Right ventricle myocardium superior (tissue), 1 donor: ENCODE measurements at places on chromosomes 1 and 21.
A peak's percentile ranks its signal among the peaks of the same experiment; 100 is the strongest.

- DNase-seq, result no peak
Measured at GRCh38 chr1:22133247-22133930, 9.5 kb downstream of the WNT4 start.

- no peak for DNase-seq
Measured at GRCh38 chr1:160993544-160994193, 27.3 kb downstream of the F11R start.

DNA sequence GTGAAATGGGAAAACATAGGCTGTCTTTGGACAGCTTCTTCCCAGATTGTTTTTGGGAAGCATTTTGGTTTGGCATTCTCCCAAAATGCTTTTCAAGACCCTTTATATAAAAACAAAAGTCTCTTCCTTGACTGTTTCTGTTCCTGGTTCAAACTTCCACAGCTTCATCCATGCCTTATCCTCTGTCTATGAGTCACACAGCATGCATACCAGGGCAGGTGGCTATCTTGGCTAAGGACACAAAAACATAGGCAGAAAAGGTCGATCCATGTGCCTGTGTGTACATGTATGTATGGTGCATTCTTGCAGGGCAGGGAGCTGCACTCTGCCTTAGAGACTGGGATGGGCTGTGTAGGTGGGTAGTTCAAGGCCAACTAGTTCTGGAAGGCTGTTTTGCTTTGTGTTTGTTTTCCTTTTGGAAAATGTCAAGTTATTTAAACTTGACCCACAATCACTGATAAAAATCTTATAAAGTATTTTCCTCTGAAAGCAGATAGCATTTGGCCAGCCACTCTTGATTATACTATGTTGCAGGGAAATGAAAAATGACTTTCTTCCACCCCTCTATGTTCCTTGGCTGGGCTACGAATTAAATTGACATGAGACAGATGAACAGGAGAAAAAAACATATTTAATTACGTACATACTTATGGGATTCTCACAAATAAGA is 437.0 kb downstream of the SIPA1L2 start:
- no peak for DNase-seq

DNA sequence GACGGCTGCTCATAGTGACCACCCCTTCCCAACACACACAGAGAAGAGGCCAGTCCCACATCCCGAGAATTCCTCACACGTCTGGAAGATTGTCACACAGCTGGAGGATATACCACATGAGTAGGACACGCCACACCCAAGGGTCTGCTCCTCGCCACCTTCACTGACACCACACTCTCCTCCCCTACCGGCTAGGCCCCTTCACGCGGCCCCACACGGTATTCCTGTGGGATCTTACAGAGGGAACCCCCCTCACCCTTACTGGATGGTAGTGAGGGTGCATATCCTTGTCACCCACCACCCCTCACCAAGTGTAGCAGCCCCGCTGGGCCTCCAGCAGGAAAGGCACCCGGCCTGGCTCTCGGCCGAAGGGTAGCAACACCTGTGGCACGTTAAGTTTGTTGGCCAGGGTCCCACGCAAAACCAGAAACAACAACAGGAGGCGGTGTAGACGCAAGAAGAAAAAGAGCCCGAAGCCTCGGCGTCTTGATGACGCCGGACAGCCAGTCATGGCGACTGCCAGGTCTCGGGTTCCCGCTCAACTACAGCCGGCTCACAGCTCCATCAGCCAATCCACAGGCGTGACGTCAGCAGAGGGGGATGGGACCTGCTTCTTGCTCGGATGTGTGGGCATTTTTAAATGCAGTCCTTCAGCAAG is at the start of gene NUP210L:
NUP210L (minus strand) TSS at position 540 of the 658 bp plus-strand sequence.
- DNase-seq, result peak; percentile 95

- peak; percentile 78 for DNase-seq
Measured at GRCh38 chr1:111605576-111605975, 14.0 kb upstream of the RAP1A start.

- DNase-seq, result no peak
Measured at GRCh38 chr1:95308276-95309030, 74.4 kb downstream of the RWDD3 start.

GRCh38 chr1:24673341-24673740 is 30.2 kb downstream of the SRRM1 start:
- DNase-seq, result no peak

DNA sequence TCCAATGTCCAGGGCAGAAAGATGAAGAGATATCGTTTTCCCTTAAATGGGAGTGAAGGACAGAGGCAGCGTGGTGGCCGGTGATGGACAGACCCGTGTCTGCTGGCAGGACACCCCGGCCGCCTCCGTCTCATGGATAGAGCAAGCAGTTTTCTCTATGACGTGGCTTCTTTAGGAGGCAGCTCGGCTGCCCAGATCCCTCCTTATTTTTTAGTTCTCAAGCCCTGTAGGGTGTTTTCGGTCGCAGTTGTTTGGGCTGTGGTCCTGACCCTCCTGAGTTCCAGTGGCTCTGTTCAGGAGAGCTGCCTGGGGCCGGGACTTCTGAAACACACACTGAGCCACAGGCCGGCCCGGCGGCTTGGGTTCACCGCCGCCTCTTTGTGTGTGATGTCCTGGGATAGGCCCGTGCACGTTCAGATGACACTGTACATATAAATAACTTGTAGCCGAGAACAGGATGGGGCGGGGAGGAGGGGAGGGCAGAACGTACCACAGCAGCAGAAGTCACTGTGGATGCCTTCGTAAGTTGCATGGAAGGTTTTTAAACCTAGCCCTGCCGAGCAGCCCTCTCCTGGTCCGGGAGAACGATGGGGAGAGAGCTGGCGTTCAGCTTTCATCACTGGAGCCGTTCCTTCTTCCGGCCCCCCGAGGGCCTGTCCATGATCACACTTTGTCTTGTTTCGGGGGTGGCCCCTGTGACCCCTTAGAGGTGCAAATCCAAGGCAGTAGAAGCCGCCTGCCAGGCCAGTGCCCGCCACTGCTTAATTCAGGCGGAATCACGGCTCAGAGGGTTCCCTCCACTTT is 65.2 kb downstream of the SIK1 start:
- peak; percentile 76 for DNase-seq

GRCh38 chr1:117685936-117686806 is 80.3 kb downstream of the TENT5C start:
- DNase-seq, result no peak

- DNase-seq, result no peak
Measured at GRCh38 chr1:44237721-44238457, 24.6 kb downstream of the DMAP1 start.

GRCh38 chr1:58764294-58764978 is 19.4 kb downstream of the JUN start:
- no peak for DNase-seq

- no peak for DNase-seq
Measured at GRCh38 chr1:99992760-99993467, 23.1 kb downstream of the SLC35A3 start.

- DNase-seq, result no peak
Measured at GRCh38 chr1:230823931-230824381, 44.4 kb downstream of the C1orf198 start.

GRCh38 chr1:112636597-112637253 is 17.1 kb downstream of the CAPZA1 start:
- no peak for DNase-seq

DNA sequence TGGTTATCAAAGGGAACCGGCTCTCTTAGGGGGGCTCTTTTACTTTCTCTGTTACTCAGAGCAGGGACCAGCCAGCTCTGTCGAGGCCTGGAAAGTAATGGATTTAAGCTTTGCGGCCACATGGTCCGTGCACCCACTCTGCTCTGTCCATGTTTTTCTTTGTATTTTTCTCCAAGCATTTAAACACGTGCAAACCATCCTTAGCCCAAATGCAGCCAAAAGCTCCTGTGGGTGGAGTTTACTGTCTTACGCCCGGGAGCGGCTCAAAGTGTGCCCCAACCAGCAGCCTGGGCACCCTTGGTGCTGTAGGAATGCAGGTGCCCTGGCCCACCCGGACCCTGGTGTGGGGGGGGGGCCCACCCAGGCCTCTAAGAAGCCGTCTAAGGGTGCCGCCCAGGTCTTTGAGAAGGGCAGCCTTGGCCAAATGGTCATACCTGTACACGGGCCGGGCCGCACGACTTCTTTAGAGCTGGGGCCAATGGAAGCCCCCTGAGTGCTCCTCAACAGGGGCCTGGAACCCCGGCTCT is 29.2 kb upstream of the POFUT2 start:
- DNase-seq, result no peak

DNA sequence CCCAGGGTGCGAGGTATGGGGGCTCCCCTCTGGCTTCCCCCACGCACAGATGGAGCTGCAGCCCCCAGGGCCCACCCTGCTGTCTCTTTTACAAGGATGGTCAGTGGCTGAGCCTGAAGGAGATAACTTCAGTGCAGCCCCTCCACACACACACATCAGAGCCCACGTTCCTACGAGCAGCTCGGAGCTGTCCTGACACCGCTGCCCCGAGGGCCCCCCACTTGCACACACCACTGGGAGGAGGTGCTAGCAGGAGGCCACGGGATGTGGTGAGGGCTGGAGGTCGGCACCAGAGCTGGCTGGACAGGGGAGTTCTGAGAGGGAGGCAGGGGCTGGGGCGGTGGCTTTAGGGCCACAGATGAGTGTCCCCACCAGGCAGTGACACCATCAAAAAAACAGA is 53.9 kb downstream of the MORN1 start:
- no peak for DNase-seq

DNA sequence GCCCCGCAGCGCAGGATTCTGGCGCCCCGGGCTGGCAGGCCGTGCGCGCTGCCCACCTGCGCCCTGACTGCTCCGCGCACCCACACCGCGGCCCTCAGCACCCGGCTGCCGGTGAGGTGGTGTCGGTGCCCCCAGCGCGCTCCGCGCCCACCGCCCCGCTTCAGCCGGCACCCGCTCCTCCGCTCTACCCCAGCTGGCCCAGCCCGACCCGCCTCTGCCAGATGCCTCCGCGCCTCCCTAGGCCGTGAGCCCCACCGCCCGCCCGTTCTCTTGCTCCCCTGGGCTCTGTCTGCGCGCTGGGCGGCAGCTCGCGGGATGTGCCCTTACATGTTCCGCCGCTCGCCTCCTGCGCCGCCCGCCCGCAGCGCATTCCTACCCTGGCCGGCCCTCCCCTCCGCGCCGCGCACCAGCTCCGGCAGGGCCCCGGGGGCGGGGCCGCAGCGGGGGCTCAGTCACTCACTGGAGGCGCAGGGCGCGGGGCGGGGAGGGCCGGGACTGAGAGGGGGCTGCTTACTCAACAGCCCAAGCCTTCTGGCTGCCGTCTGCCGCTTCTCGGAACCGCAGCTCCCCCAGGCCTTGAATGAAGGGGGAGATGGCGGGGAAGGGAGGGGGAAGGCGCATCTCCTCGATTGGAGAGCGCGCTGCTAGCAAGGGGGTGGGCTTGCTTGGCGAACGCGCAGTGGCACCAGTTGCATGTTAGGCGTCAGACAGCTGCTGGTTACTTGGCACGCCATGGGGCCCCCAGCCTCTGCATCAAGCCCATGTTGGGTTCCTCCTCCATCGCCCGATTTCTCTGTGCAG is at the start of gene PHLDA3:
PHLDA3 (minus strand) TSS at position 345 of the 801 bp plus-strand sequence. CDS start 402 bp downstream, outside the sequence.
- peak; percentile 95 for DNase-seq

GRCh38 chr1:53631622-53632310 is 107.2 kb downstream of the GLIS1 start:
- DNase-seq, result no peak

DNA sequence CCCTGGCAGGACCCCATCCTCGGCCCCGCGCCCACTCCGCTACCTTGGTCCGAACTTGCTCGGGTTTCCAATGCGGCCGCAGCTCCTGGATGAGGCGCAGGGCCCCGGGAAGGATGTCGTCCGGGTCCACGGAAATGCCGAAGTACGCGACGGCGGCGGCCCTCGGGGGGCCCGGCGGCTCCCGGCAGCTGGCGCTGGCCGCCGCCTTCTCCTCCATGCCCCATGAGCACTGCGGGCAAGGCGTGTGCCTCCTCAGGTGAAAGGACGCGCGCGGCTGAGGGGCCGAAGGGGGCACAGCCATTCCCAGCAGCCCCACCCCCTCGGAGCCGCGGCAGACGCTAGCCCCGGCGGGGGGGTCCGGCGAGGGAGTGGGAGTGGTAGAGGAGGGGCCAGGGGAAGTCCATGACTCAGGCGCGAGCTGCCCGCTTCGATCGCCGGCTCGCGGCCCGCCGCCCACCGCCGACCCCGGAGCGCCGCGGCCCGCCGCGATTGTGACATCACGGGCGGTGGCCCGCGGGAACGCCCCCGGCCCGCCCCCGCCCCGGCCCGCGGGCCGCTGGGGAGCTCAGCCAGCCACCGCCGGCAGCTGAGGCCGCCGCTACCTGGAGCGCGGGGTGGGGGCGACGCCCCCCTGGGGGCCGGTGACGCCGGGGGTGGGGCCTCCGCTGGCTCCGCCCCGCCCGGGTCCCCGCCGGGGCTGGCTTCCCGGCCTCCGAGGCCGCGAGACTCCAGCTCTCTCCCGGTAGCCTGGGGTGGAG is at the start of gene ETNK2:
ETNK2 (minus strand) TSS at position 493 of the 758 bp plus-strand sequence; CDS start at position 301, 192 bp downstream.
- DNase-seq, result peak; percentile 65

DNA sequence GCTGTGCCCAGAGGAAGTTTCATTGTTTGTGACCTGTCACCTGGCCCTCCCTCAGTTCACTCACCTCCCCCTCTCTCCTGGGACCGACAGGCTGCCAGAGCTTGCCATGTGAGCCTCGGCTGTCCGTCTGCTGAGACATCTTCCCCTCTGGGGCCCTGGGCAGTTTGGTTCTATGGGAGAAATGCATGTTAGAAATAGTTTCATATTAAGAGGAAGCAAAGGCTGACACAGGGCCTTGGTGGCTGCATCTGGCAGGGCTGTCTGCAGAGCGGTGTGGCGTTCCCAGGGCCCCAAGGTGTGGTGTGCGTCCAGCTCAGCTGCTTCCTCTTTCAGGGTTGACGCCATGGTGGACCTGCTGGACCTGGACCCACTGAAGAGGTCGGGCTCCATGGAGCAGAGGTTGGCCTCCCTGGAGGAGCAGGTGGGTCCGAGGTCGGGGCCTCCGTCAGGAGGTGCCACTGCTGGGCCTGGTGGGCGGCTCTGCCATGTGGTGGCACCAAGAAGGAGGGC is 31.9 kb upstream of the LRRC3 start:
- peak; percentile 30 for DNase-seq

DNA sequence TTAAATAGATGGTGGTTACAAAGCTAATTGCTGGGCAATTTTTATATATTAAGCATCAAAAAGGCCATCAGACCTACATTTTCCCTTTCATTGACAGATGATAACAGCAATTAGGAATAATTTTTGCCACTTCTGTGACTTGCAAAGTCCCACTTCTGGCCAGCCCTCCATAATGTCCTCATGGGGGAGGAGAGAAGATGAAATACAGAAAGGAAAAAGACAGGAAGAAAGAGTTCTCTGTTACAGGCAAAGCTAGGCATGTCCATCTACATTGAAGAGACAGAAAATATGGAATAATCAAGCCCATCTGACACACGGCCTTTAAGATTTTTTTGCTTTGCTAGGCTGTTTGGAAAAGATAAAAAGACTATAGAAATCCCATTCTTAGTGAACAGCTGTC is 108.0 kb downstream of the ENAH start:
- DNase-seq, result no peak

- no peak for DNase-seq
Measured at GRCh38 chr1:3321559-3322449, 132.7 kb upstream of the ARHGEF16 start.

GRCh38 chr1:180462102-180462501 is 40.3 kb downstream of the ACBD6 start:
- DNase-seq, result no peak

DNA sequence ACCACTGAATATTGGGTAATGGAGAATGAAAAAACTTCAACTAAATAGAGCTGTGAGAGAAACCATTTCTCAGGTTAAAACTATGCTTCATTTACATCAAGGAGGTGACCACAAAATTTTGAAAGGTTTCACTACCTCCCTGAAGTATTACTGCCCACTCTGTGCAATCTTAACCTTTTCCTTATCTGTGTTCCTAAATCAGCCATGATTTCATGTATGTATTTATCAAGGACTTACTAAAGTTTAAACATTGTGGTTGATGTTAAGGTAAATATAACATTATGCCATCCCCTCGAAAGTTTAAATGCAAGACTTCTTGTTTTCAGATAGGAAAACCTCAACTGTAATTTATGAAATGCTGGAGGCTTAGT is 84.4 kb downstream of the CLEC20A start:
- DNase-seq, result no peak
